ENCODE measurements at places on chromosomes 2 and 18.

DNA sequence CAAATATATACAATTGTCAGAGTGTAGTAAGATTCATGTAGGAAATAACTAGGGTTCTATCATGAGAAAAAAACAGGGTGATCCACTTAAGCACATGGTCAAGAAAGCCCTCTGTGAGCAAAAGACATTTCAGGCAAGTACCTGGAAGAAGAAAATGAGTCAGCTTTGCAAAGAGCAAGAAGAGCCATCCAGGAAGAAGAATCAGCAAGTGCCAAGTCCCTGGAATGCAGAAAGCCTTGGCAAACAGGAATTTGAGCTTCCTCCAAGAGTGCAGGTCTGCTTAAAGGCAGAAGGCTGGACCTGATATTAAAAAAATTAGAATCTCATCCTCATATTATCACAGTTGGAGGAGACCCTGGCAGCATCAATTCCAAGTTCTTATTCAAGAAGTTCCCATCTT lies 188.5 kb upstream of the CELF4 start:
- DNase-seq, result no peak

DNA sequence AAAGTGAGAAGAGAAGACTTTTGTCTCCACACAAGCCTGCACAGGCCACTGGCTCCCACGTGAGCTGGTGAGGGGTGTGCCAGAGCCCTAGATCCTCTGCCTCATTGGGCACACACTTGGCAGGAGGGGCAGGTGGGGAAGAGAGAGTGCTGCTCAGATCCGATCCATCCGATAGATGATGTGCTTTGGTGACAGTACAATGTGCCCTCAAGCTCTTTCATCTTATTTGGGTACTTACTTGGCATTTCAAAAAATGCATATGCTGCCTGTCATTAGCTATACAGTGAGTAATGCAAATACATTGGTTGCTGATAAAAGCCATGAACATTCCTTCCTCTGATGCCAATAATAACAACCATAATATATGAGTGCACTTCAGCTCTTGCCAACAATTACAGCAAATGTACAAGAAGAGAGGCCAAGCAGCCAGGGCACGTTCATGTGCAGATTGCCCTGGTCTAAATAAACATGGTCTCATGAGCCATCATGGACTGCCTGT lies 255.3 kb downstream of the VAPA start:
- no peak for DNase-seq

DNA sequence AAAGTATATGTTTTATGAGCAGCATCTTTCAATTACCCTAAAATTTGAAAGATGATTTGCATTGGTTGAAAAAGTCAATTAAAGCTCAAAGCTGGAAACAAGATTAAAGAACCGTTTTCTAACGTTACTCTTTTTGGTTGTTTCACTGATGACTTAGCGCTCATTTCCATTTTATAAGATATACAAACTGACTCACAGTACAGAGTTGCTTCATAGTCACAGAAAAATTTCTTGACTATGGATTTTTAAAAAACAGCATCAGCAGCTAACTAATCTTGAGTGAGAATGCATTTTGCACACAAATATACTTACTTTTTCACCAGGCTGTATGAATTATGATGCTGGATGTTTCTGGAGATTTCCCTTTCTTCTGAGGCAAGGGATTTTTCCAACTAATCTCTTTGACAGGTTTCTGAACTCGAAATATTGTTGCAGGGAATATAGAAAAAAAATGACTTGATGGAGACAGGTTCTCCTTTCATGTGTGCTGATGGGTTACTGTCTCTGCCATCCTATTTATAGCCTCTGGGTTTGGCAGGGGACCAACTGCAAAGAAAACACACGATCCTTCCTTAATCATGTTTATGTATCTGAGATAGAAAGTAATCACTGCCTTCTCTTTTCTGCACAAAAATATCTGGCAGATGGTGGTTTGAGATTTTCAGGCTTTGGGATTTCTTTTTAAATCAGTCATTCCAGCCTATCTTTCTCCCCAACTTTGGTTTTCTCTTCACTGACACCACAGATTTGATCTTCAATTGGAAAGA lies 129.4 kb upstream of the DAPL1 start:
- DNase-seq, result no peak

DNA sequence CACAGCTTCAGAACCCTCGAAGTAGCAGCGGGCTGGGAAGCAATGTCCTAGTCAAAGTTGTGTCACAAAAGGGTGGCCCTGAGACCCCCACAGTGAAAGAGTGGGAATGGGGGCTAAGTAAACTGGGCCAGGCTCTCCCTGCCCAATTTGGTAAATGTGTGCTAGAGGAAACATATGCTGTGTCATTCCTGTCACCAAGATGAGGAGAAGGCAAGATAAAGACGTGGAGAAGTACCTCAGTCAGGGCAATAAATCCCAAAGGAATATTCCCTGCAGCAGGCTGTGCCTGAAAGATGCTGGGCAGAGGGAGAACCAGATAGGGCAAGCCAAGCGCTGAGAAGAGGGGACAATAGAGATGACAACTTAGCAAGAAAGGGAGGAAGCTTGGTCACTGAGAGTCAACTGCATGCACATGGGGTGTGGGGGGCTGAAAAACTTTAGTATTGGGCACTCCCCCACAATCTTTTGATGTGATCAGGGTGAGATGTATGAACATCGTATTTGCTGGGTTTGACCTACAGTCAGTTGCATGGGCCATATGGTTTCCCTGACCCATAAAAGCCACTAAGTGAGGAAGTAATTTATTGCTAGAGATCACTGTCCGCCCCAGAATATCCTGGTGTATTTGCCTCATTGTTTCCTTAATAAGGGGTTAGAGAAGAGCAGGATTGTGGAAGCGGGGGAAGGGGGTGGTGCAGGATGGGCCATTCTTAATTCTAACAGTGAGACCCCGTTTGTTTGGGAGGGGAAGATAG lies 49.9 kb upstream of the CXCR4 start:
- no peak for DNase-seq

- DNase-seq, result no peak
Measured at GRCh38 chr18:78976765-78977636, 2.6 kb upstream of the SALL3 start.

DNA sequence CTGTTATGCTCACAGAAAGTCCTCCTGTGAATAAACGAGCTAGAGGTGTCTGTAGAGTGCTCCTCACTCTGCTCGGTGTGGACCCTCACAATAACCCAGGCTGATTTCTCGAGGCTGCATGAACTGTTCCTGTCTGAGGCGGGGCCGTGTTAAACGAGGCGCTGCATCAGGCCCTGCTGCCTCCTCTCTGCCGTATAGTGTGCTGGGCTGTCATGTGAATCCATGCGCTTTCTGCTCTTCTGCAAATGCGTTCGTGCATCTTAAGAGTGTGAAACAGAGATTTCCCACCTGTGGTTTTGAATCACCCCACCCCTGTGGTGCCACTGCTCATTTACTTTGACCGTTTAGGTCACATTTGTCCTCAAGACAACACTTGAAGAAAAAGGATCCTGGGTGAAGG lies 26.2 kb downstream of the TRAF3IP1 start:
- DNase-seq, result no peak

DNA sequence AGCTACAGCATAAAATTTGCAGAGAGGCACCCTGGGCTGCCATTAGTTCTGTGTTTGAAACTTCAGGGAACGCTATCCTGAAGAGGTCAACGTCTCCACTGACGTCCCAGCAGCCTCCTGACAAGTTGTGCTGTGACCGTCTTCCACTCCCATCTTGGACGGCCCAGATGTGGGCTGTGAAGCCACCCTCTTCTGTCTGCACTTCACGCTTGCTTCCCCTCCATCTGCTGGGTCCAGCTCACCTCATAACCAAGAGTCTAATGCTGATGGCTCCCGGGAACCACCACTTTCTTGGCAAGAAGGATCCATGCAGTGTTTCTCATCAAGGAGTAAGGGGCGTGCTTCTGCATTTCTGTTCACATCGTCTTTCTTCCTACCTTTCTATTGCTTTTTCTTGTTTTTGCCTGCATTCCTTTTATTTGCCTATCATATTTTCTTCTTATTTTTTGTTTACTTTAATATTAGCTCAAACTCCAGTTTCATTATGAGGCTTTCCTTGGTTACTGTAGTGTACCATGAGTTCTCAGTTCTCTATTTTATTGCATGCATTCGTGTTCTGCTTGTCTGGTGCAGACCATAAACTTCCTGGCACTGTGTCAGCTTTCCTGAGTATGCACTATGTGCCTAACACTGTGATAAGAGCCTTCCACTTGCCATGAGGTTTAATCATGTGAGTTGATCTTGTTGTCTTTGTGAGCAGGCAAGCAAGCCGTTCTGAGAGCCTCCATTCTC lies 631.8 kb upstream of the RAB6C start:
- DNase-seq, result no peak

DNA sequence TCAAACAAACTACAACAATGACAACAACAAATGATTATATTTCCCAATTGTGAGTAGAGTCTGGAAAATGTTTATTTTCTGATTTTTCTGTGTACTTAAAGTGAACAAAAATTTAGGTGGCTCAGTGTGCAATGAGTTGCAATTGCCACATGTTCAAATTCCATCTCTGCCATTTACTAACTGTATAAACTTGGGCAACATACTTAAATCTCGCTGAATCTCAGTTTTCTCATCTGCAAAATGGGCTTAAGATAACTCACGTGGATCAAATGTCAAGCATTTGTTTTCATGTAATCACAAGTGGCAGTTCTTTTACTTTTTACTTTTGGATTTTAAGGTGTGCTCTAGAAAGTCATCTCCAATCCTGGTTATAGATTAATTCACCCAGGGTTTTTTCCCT lies 416.8 kb upstream of the HNRNPA3 start:
- no peak for DNase-seq

DNA sequence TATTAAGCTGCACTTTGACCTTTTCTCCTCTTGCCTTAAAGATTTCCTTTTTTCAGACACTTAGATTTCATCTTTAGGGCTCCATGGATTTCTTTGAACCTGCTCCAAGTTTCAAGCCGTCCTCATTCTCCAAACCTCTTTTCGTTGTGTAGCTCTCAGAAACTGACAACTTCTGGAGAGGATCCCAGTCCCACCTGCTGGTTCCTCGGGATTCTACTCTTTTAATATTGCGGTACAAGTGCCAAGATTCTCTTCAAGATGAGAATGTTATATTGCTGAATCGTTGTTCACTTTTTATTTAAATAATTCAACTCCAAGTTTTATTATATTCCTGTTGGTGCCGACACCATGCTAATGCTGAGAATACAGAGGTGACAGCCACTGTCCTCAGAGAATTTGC lies 141.1 kb downstream of the CDH20 start:
- no peak for DNase-seq

DNA sequence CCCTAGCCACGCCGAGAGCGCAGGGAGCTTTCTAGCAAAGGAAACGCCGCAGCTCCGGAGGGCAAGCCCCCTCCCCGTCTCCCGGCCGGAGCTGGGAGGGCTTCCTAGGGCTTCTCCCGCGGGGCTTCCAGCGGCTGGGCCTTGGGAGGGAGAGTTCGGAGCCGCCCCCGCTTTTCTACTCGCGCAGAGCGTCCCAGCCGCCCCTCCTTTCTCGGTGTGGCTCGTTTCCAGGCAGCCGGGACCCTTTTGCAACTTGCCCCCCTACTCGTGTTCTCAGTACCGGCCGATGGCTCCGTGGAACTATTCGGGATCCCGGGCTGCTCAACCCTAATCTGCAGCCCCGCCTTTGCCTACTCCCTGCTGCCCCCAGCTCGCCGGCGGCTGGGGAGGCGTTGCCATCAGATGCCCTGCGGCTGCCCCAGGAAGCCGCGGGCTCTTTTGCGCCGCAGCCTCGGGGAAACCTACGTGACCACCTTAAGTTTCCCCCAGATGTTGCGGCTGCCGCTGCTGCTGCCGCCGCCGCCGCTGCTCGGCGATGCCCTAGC lies 1.5 kb upstream of the NR4A2 start:
- DNase-seq, result peak; percentile 46

- no peak for DNase-seq
Measured at GRCh38 chr2:190947141-190947540, 66.5 kb downstream of the GLS start.

- no peak for DNase-seq
Measured at GRCh38 chr2:174158003-174158402, 90.3 kb downstream of the OLA1 start.

DNA sequence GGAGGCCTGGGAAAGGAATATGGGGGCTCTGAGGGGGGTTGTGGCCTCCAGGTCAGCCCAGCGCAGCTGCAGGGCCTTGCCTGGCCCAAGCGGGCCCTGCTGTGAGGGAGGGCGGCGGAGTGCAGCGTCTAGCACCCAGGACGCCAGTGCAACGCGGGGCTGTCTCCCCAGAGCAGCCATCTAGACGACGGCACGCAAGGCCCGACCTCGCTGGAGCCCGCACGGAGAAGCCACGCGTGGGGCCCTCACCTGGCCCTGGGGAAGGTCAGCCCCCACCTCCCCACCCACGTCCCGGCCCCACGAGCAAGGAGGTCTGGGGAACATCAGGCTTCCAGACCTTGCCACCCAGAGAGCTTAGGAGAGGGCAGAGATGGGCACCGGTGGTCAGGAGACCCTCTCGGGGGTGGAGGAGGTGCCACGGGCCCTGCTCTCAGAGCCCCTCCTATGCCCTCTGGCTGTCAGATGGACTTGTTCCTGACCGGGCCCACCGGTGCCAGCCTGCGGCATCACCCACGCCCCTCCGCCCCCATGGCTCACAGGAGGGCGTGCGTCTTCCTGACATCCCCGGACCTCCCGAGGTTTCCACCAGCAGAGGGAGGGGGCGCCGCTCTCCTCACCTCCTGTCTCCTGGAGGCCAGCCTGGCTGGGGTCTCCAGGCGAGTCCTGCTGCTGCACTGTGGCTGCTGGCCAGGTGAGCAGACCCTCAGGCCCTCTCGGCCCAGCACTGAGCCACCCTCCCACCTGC lies 17.0 kb downstream of the GPR35 start:
- no peak for DNase-seq

GRCh38 chr2:241410739-241411176 lies 54.7 kb downstream of the FARP2 start:
- DNase-seq, result no peak

- no peak for DNase-seq
Measured at GRCh38 chr2:186459009-186459408, 27.1 kb upstream of the ZC3H15 start.

GRCh38 chr2:107337209-107337898 lies 451.4 kb upstream of the ST6GAL2 start:
- no peak for DNase-seq

- no peak for DNase-seq
Measured at GRCh38 chr18:12258719-12259705, 4.9 kb downstream of the CIDEA start.

- DNase-seq, result no peak
Measured at GRCh38 chr2:141641462-141641861, 489.4 kb downstream of the LRP1B start.

GRCh38 chr2:106068451-106068850 lies 125.7 kb downstream of the UXS1 start:
- no peak for DNase-seq

DNA sequence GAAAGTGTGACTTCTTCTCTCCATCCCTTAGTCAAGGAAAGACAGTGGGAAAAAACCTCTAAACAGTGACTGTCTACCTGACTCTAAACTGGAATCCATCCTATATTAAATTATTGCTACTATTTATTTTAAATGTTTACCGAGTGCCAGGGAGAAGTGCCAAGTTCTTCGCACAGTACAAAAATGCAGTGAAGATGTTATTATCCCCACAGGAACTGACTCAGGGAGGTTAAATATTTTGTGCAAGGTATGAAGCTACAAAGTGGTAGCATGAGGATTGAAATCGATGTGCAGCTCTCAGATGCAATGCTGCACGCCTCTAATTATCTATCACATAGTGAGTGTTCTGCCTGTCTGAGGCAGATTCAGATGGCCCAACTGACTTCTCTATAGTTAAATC lies 91.1 kb downstream of the MEP1B start:
- no peak for DNase-seq

GRCh38 chr2:218343591-218343990 lies 13.1 kb upstream of the CATIP start:
- DNase-seq, result no peak

GRCh38 chr2:204436230-204436629 lies 109.0 kb upstream of the PARD3B start:
- no peak for DNase-seq

- DNase-seq, result no peak
Measured at GRCh38 chr2:26283606-26284005, 38.9 kb downstream of the HADHB start.

All from activated naive CD4-positive, alpha-beta T cell (primary cell).